ENCODE measurements at places on chromosomes 6 and 20.

- DNase-seq: no peak
Observed at GRCh38 chr6:43843097-43843645, 73.2 kb downstream of the VEGFA start.

- DNase-seq: no peak
Observed at GRCh38 chr6:17393892-17394631, 667 bp downstream of the CAP2 start.

DNA sequence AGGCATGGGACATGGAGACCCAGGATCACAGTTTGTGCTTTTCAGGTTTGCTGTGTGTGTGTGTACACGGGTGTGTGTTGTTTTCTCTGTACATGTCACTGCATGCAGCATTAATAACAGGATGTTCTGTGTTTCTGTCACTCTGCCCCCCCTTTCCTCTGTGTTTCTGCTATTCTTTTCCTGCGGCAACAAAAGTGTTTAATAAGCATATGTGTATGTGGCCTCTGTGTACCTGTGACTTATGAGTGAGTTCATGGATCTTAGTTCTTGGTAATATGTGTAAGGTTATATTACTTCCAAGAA lies 9.8 kb downstream of the SYNGAP1 start:
- no peak for DNase-seq

DNA sequence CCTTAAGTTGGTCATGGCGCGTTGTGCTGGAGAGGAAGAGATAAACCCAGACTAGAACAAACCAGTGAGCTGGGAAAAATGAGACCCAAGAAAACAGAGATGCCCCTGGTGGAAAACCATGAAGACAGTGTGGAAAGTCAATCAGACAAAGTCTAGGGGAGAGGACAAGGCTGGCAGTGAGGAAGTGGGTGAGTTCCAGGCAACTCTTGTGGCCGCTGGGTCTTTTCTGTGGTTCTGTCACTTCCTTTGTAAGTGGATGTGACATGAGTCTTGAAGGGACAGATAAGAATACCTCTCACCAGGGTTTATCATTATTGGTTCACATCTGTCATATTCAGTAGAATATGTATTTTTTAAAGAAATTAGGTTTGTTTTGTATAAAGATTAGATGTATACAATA lies 738.4 kb downstream of the DHX35 start:
- no peak for DNase-seq

GRCh38 chr6:114081730-114082129 lies 110.8 kb upstream of the HDAC2 start:
- no peak for DNase-seq

GRCh38 chr20:35975576-35976373 lies 7.4 kb downstream of the CNBD2 start:
- no peak for DNase-seq

- DNase-seq: no peak
Observed at GRCh38 chr20:58585753-58586540, 65.1 kb upstream of the STX16 start.

GRCh38 chr20:2753461-2754040 lies 46.9 kb downstream of the CPXM1 start:
- no peak for DNase-seq

GRCh38 chr6:33279971-33280511 lies 3.1 kb downstream of the B3GALT4 start:
- no peak for DNase-seq

GRCh38 chr6:106631346-106631745 lies 2.0 kb downstream of the QRSL1 start:
- no peak for DNase-seq

DNA sequence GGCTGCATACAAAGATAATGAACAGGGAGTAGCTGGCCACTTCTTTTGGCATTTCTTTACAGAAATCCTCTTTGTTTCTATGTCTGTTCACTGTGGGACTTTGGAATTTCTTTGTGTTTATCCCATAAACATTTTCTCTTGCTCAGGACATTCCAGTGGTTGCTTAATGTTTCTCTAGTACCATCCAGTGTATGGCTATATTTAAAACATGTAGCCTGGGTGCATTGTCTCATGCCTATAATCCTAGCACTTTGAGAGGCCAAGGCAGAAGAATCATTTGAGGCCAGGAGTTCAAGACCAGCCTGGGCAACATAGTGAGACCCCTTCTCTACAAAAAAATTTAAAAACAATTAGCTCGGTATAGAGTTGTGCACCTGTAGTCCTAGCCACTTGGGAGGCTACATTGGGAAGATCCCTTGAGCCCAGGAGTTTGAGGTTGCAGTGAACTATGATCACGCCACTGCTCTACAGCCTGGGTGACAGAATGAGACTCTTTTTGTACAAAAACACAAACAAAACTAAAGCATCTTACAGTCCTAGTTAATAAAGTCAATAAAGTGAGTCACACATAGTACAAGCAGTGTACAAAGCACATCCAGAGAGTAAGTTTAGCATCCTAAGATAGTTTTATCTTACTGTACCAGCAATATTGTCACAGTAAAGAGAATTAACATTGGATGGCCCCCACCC lies 63.3 kb downstream of the ZFAND3 start:
- no peak for DNase-seq

DNA sequence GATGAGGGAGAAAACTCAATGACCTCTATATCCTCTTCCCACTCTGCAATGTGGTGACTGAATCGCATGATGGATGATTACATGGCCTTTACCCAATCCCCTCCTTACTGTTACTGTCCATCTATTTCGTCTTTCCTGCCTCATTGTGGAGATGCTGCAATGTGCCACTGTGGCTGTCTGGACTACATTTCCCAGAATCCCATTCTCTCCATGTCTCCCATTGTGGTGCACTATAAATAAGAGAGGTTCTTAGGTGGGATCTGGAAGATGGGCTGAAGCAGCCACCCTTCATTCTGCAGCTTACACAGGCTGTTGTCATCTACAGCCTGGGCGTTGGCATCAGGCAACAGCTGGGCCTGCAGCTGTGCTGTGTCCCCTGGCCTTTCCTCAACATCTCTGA lies 233.6 kb downstream of the PRKN start:
- no peak for DNase-seq

- no peak for DNase-seq
Observed at GRCh38 chr20:53657732-53658131, 64.1 kb upstream of the ZNF217 start.

- DNase-seq: no peak
Observed at GRCh38 chr20:53101992-53102760, 130.0 kb downstream of the TSHZ2 start.

All from T-helper 2 cell (primary cell).